ENCODE measurements at places on chromosomes 7 and 10.

DNA sequence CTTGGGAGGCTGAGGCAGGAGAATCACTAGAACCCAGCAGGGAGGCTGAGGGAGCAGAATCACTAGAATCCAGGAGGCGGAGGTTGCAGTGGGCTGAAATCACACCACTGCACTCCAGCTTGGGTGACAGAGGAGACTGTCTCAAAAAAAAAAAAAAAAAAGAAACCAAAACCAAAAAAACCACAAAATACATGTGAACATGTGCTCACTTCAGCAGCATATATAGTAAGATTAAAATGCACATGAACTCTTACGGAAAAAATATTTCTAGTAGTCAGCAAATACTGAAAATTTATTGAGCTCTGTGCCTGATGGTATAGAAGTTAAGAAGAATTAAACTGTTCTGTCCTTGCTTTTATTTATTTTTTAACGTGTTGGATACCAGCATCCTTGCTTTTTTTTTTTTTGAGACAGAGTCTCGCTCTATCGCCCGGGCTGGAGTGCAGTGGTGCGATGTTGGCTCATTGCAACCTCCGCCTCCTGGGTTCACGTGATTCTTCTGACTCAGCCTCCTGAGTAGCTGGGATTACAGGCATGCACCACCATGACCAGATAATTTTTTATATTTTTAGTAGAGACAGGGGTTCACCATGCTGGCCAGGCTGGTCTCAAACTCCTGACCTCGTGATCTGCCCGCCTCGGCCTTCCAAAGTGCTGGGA is 9.6 kb upstream of the ZNF487 start:
- DNase-seq: no peak

- no peak for DNase-seq
These were observed 1056.2 kb downstream of the SORCS3 start for GRCh38 chr10:105697290-105697780.

DNA sequence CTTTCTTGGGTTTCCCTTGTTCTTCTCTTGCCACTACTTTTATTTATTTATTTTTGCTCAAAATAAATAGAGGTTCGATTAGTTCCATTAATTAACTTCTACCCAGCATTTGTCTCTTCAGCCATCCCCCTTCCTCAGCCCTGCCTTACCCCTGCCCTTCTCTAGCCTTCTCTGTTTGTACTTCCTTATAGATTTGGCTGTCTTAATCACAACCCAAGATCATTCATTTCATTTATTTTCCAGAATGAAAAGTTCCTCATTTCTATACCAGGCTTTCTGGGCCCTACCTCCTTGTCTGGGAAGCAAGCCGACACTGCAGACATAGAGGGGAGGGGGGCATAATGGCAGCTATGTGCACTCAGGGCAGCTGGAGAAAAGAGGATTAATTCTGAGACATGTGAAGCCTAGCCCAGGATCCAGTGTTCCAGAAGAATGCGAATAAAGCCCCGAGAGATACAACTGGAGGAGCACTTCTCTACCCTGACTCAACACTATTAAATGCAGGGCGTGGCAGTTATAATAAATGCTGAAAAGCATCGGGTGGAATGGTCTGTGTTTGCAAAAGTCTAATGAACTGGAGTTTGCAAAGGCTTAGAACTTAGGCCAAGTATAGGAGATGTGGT is 6.4 kb upstream of the PDCD4 start:
- DNase-seq: peak; percentile 21

DNA sequence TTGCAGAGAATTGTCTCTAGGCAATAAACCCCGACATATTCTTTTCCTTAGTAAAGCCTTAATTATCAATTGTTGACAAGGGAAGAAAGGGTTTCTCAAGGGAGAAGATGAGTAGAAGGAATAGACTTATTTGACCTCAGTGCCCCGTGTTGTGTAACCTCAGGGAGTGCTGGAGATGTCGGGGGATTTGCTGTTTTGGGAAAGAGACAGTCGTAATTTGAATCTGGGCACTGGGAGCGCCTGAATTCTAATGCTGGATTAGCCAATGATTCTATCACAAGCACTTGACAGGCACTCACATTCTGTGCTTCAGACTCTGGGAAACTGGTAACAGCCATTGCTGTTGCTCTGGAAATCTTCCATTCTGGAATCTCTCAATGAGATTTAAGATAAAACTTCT is 13.8 kb upstream of the LMOD2 start:
- DNase-seq: no peak

GRCh38 chr7:140048138-140048537 is 14.6 kb downstream of the PARP12 start:
- no peak for DNase-seq

- no peak for DNase-seq
These were observed 66.9 kb upstream of the SEMA3A start for GRCh38 chr7:84261509-84261908.

DNA sequence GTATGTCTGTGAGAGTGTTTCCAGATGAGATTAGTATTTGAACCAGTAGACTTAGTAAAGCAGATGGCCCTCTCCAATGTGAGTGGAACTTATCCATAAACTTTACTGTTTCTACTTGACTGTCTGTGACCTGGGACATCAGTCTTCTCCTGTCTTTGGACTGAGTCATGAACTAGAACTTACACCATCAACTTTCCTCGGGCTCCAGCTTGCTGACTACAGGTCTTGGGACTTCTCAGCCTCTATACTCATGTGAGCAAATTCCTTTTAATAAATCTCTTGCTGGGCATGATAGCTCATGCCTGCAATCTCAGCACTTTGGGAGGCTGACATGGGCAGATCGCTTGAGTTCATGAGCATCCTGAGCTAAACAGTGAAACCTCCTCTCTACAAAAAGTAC is 25.7 kb upstream of the WAPL start:
- DNase-seq: no peak

GRCh38 chr10:90413196-90413595 is 444.6 kb downstream of the HTR7 start:
- DNase-seq: no peak
